Stimulated activated CD4-positive, alpha-beta T cell treated with anti-CD3 and anti-CD28 coated beads, Interleukin-4, amount 100 ng/mL, for 4 hours (primary cell): ENCODE measurements at places on chromosomes 12 and 14.

- DNase-seq, result no peak
Observed at GRCh38 chr12:87778065-87778464, 251.1 kb downstream of the C12orf50 start.

DNA sequence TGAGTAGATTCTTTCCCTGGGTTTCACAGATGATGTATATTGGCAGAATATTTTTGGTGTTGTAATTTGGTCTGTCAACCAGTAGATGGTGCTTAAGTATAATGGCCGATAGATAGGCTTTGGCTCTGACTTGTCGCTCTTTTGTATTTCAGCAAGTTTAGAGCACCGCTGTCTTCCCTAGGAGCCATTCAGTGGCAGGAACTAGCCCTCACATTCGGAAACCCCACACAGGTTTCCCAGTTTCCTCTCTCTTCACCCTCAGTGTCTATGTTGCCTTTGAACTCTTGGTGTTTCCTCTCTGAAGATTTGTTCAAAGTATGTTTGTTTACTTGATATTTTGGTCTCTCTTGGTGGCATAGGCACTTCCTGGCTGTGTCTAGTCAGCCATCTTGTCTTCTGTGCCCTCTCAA is 102.2 kb downstream of the GPHN start:
- no peak for DNase-seq

DNA sequence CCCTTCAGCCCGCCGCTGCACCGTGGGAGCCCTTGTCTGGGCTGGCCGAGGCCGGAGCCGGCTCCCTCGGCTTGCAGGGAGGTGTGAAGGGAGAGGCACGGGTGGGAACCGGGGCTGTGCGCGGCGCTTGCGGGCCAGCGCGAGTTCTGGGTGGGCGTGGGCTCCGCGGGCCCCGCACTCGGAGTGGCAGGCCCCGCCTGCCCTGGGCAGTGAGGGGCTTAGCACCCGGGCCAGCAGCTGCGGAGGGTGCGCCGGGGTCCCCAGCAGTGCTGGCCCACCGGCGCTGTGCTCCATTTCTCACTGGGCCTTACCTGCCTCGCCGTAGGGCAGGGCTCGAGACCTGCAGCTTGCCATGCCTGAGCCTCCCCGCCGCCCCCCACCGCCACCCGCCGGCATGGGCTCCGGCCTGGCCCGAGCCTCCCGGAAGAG is 21.4 kb downstream of the TMEM121 start:
- no peak for DNase-seq

DNA sequence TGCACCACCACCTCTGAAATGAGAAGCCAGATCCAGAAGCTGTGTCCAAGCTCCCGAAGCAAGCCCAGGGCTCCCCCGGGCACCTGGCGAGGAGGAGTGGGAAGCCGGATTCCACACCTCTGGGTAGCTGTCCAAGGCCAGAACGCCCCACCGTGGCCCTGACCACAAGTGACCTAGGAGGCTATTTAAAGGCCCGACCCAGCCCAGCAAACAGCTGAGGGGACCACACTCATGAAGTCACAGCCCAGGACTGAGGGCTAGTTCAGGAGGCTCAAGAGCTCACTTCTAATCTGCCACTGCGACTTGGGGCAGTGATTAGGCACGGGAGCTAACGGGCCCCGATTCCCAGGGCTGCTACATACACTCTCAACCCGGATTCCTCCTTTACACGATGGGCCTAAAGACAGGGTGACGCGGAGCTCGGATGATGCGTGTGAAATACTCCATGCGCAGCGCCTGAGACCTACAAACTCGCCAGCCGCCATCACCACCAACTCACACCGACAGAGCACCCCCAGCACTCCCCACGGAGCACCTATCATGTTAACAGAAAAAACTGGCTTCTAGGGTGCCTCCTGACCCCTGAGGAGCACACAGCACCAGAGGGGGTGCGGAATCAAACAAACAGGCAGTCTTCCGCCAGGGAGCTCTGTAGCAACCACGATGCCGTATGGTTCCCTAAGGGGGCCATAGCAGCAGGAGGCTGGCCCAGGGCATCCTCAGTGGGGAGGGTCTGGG is 84.0 kb upstream of the GPR68 start:
- no peak for DNase-seq

GRCh38 chr12:22443379-22444316 is 100.7 kb downstream of the C2CD5 start:
- DNase-seq, result peak; percentile 24

GRCh38 chr14:68692216-68692615 is 100.7 kb downstream of the ZFP36L1 start:
- DNase-seq, result no peak

DNA sequence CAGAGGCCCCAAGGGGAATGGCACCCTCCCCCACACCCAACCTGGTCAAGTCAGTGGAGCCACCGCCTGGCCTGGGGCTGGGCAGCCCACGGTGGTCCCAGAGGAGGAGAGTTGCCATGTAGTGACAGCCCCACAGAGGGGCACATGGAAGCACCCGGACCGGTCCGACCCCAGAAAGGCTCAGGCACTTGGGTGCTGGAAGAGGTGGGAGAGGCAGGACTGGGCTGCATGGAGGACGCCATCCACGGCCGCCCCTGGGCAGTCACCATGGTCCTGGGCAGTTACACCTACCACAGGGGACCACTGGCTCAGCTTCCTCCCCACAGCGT is 37.9 kb upstream of the TMEM179 start:
- DNase-seq, result no peak

DNA sequence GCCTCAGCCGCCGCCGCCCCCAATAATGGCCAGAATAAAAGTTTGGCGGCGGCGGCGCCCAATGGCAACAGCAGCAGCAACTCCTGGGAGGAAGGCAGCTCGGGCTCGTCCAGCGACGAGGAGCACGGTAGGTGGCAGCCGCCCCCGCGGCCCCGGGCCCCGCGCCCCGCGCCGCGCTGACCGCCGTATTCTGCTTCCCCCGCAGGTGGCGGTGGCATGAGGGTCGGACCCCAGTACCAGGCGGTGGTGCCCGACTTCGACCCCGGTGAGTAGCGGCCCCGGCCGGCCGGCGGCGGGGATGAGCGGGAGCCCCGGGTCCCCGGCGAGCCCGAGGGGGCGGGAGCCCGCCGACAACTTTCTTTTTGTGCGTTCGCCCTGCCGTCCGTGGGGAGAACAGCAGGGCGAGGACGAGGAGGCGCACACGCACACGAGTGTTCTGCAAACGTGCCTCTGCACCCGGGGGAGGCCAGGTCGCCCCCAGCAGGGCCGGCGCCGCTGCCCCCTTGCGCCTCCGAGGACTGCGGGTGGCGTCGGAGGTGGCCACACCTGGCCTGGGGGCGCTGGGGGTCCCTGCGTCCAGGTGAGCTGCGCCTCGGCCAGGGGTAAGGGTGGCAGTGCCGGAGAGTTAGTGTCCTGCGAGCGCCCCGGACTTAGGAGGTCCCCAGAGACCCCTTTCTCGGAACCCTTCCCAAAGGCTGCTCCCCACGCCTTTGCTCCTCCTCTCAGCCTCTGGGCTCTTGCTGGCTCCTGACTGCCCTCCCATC is 794 bp downstream of the RCOR1 start:
- peak; percentile 52 for DNase-seq

DNA sequence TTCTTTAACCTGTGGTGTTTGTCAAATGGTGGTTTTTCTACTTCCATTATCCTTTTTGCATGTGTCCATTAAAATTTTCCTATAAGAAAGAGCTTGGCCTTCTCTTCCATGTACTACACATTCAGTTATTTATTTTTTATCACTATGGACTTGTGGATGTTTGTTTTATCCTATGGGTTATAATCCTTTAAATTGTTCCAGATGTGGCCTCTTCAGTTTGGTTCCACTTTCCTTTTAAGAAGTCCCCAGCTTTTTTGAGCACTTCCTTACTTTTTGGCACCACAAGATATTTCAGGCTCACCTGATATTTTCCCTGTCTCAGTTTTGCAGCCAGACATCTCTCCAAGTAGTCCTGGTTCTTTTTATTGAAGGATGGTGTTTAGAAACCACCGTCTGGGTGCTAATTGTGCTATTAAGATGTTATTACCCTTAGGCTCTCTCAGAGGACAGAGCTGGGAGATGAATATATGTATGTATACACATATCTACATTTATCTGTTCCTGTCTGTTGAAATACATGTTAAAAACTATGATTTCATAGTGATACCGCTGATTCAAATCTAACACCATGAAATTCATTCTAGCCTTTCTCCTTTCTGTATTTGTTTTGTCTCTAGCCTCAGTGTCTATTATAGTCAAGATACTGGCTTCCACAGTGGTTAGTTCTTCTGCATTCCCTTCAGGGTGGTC is 408.5 kb upstream of the RGS6 start:
- DNase-seq, result no peak

- no peak for DNase-seq
Observed at GRCh38 chr14:33297565-33297964, 358.9 kb downstream of the NPAS3 start.

DNA sequence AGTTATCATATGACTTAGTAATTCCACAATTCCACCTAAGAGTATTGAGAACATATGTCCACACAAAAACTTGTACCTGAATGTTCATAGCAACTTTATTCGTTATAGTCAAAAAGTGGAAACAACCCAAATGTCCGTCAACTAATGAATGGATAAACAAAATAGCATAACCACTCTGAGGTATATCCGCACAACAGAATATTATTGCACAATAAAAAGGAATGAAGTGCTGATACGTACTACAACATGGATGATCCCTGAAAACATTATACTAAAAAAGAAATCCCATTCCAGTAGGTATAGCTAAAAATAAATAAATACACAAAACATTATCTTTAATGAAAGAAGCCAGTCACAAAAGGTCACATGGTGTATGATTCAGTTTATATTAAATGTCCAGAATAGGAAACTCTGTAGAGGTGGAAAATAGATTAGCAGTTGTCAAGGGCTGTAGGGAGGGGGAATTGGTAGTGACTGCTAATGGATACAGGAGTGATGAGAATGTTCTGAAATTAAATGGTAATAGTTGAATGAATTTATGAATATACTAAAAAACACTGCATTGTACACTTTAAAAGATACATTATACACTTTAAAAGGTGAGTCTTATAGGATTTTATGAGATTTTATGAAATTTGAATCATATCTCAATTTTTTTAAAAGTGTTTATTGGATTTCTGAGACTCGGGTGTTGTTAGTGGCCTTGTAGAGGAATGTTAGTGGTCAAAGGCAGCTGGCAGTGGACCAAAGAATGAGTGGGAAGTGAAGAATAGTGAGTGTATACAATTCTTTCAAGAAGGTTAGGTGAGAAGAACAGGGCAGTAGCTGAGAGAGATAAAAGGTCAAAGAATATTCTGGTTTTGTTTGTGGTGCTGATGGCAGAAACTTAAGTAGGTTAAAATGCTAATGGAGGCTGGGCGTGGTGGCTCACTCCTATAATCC is 36.3 kb upstream of the BAZ1A start:
- DNase-seq, result no peak

DNA sequence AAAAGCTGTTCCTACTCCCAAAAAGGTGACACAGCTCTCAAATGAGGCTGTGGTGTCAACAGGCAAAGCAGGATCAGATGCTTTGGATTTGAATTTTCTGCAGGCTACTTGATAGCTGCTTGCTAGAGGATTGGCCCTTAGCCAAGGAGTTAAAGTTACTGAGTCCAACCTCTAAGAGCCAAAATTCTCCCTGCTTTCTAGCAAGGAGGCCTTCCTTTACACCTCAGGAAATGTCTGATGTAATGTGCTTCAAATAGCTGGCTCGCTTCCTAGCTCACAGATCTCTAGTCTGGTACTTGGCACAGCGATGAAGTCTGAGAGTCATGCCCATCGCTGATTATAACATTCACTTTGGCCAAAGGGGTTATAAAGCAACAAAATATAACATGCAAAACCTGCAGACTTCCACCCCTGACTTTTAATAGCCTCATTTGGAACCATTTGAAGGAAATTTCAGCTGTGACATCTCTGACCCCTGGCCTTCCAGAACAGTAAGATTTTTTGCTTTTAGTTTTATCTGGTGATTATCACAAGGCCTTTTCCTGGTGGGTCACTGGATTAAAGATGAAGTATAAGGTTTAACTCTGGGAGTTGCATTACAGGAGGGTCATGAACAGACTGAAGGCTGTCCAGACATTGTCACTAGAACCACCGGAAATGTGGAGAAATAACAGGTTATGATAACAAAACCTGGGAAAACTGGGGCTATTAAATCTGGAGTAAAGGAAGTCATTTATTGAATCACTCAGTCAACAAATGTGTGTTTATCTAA is 189.7 kb downstream of the EPS8 start:
- no peak for DNase-seq

- no peak for DNase-seq
Observed at GRCh38 chr12:108370415-108370814, 31.3 kb upstream of the CMKLR1 start.

DNA sequence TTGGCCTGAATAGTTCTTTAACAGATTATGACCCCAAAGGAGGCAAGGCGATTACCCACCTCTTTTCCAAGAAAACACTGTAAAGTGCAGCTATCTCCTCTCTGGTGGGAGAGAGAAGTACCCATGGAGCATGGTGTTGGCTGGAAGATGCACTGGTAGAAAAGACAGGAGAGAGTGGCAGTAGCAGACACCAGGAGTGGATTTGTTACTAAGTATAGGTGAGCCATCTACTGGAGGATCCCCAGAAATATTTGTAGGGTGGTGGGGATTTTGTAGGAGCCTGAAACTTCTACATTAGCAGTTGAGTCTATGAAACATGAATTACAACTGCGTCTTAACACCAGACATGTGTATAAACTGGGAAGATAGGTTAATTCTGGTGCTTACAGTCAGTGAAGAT is 148.0 kb downstream of the SLC38A4 start:
- DNase-seq, result no peak

GRCh38 chr12:93229494-93230325 is 148.0 kb upstream of the NUDT4 start:
- DNase-seq, result no peak

GRCh38 chr14:105260959-105261358 is 12.6 kb downstream of the BTBD6 start:
- DNase-seq, result no peak

DNA sequence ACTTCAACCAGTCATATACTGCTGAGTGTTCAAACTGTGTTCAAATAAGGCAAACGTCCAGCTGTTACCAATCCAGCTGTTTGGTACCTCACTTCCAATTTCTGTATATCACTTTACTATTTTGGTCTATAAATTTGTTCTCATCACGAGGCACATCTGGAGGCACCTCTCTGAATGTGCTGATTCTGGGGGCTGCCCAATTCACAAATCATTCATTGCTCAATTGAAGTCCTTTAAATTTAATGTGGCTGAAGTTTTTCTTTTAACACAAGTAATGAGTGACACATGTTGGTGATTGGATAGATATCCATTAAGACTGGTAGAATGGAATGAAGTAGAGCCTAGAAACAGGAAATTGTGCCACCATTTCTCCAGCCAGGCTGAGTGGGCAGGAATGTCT is 617.0 kb upstream of the TMEM132C start:
- DNase-seq, result no peak

- no peak for DNase-seq
Observed at GRCh38 chr12:92539110-92539749, 163.6 kb upstream of the PLEKHG7 start.

DNA sequence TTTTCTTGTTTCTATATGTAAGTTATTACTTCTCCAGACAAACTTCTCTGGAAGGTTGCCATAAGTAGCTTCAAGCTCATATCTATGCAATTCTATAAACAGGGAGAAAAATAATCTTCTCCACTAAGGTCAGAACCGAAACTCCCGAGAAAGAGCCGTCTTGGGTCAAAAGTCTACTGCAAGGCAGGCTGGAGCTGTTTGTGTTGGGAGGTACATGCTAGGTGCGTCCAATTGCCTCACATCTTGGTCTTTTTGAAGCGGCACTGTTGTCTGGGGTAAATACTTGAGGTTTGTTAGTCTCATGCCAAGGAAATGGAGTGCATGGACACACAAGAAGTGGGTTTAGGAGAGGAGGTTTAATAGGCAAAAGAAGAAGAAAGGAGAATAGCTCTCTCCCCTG is 674.7 kb upstream of the TMEM132C start:
- DNase-seq, result no peak
